ENCODE measurements at places on chromosomes 4 and X.

DNA sequence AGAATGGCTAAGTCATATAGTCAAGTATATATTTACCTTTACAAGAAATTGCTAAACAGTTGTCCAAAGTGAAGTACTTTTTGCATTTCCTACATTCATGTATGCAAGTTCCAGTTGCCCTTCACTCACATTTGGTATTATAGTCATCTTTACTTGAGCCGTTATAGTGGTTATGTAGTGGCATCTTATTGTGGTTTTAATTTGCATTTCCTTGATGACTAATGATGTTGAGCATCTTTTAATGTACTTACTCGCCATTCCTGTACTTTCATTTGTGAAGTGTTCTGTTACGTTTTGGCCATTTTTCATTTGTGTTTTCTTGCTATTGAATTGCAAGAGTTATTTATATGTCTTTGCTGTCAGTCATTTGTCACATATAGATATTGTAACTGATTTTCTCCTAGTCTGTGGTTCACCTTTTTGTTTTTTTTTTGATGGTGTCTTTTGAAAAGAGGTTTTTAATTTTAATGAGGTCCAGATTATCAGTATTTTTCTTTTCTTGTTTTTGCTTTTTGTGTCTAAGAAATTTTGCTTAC lies 27.6 kb downstream of the ARFIP1 start:
- DNase-seq, result no peak

GRCh38 chr4:35500812-35501211 lies 743.5 kb downstream of the ARAP2 start:
- no peak for DNase-seq

GRCh38 chrX:44002567-44002966 lies 29.4 kb upstream of the NDP start:
- DNase-seq, result no peak

DNA sequence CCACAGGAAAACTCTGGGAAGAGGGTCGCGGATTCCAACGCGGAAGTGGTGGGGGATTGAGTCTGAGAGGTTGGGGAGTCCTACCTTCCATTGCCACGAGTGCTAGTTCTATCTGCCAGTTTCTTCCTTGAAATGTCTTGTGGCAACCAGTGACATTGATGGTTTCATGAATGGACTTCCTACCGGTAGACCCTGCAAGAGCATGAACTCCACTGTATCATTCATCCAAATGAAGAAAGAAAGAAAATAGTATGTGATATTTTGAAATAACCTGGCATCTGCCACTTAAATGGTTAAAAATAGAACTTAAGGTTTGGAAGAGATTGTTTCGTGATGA lies 1.1 kb upstream of the SLC10A7 start:
- no peak for DNase-seq

- DNase-seq, result no peak
Observed at GRCh38 chr4:120948382-120948781, 25.9 kb upstream of the PRDM5 start.

DNA sequence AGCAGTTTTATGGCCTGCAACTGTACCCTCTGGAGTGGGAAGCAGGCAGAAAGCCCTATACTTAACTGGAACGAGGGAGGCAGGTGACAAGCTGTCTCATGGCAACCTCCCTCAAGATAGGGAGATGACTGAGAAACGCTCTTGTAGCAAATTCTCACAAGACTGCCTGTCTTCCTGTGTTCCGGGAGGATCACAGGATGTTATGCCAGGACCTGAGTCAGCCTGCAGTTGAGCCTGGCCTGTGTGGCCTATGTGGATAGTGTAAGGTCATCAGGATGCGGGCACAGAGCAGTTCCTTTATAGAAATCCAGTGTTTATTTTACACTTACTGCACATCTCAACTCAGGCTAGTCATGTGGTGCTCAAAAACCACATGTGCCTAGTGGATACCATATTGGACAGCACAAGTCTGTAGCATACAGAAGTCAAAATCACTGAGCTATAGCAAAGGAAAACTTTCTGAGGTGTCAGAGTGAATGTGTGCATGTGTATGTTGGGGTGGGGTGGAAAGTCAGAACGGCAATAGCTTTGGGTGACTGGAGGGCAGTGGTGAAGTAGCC lies 25.2 kb downstream of the TAF7L start:
- DNase-seq, result no peak

DNA sequence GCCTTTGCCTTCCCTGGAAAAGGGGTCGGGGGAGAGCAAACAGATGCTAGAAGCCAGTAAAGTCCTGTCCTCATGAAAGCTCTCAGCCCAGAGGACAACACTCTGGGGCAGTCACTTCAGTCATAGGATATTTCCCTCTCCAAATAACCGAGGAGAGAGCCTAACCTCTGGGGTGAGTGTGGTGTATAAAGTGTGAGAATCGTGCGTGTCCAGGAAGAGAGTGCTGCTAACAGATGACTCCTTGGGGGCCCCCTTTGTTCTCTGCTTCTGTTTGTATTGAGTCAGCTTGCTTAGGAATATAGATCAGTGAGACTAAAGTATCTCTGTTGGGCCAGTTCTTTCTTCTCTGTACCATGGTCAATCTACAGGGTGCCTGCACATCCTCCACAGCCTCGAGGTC lies 247.2 kb downstream of the PALLD start:
- no peak for DNase-seq

- DNase-seq, result no peak
Observed at GRCh38 chr4:182825786-182826185, 91.4 kb downstream of the DCTD start.

- DNase-seq, result no peak
Observed at GRCh38 chr4:93810340-93810992, 18.1 kb upstream of the ATOH1 start.

DNA sequence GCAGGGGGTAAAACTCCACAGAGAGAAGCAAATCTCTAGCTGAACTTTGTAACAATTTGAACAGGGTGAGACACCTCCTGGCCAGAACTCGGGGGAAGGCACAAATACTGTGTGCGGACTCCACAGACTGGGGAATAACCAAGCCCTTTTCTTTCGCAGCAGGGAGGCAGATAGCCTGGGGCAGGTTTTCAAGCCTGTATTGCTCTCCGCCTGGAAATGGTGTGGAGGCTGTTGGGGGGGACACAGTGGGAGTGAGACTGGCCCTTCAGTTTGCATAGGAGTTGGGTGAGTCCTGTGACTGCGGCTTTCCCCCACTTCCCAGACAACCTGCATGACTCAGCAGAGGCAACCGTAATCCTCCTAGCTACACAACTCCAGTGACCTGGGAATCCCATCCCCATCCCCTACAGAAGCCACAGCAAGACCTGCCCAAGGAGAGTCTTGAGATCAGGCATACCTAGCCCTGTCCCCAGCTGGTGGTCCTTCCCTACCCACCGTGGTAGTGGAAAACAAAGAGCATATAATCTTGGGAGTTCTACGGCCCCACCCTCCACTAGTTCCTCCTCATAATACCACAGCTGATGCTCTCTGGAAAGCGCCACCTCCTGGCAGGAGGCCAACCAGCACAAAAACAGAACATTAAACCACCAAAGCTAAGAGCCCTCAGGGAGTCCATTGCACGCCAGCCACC lies 12.9 kb upstream of the SMPX start:
- DNase-seq, result no peak

- no peak for DNase-seq
Observed at GRCh38 chrX:153504445-153505016, 9.8 kb downstream of the BGN start.

DNA sequence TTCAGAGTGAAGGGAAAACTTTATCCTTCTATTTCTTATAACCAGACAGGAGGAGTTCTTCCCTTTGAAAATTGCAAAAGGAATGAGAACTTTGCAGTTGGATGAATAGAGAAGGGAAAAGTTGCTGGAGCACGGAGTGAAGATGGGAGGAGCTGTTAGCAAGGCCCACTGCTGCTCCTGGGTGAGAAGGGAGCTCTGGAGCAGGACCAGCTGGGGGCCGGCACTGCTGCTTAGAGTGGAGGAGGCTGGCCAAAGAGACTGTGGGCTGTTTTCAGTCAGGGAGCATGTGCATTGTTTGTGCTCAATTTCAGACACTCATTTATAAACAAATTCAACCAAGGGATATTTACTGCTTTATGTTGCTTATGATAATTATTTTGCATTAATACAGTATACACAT lies 164.2 kb downstream of the STIM2 start:
- DNase-seq, result no peak

DNA sequence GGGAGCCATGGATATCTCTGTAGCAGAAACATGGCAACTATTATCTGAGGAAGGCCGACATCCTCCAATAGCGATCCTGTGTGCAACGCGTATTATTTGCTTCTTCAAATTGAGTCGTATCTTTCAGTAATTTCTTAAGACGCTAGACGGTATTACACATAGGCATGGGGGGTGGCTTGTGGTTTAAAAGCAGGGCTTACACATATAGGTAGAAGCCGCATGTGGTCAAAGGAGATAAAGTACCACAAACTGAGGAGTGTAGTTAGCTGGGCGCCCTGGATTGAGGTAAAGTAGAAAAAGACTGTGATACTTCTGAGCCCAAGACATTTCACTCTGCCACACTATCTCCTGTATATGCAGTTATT lies 94.6 kb downstream of the SORBS2 start:
- no peak for DNase-seq

DNA sequence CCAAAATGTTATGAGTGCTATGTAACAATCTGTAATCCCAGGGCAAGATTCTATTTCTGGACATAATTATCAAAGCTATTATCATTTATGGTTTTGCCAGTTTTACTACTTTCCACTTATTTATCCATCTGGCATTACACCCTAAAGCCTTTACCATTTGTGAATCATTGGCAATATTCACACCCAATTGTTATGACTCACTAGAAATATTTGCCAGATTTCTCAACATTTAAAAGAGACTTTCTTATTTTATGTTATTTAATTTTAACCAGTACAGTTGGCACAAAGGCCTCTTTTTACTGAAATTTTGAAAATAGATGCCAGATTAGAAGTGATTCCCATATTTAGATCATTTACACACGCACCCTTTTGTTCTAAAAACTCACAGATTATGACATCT lies 242.7 kb upstream of the WDFY3 start:
- DNase-seq, result no peak

DNA sequence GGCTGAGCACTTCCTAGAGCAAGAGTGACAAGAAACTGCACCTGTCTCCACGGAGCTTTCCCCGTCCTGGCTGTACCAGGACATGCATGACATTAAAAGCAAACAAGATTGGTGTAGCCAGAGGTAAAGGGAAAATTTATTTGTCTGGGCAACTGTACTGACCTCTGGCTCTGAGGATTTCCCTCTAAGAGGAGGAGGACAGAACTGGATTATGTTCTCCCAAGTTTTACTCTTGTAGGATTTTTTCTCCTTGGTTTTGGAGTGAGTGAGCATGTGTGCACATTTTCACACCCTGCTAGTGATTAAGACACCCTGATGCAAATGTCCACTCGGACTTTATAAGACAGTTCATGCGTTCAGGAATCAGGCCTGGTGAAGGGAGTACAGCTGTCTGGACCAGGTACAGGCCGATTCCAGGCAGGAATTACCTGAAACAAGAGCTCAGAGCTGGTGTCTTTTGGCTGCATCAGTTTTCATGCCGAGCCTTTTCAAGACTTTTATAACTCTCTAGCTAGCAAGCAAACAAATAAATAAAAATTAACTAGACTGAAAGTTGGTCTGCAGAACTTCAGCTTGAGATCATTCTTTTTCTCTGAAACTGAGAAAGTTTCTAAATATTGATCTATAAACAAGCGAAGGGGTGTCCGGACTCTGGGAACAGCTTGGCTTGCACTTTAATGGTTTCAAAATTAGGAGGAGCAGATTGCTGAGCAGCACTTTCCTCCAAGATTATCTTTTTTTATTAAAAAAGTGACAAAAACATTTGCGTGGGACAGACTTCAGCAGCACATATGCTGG lies 51.3 kb upstream of the SPRY1 start:
- DNase-seq, result no peak

DNA sequence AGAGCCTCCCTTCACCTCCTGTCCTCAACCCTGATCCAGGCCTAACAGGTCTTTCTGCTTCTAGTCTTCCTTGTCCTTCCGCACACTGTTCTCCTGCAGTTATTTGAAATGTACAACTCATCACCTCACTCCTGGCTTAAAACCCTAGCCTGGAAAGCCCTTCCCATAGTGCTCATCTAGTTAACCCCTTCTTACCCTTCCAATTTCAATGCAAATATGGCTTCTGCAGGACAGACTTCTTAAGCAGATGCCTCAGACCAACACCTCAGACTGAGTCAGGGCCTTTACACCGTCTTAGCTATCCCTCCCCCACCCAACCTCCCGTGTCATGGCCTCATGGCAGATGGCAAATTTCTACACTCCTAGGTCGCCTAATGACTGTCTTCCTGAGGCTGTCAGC lies 130.4 kb downstream of the BCOR start:
- DNase-seq, result no peak

- no peak for DNase-seq
Observed at GRCh38 chr4:110411574-110412011, 64.4 kb upstream of the ENPEP start.

- no peak for DNase-seq
Observed at GRCh38 chr4:38948551-38948950, 80.9 kb downstream of the FAM114A1 start.

DNA sequence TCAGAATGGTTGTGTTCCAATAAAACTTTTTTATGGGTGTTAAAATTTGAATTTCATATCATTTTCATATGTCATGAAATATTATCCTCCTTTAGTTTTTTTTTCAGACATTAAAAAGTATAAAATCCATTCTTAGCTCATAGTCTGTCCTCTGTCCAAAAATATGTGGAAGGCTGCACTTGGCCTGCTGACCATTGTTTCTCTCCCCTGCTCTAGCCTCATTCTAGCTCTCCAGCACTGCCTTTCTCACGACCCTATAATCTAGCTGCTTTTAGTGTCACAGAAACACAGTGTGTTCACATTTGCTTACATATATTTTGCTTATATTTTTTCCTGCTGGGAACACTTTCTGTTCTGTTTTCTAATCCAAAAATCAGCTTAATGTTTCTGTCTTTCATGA lies 165.0 kb upstream of the ANK2 start:
- DNase-seq, result no peak

DNA sequence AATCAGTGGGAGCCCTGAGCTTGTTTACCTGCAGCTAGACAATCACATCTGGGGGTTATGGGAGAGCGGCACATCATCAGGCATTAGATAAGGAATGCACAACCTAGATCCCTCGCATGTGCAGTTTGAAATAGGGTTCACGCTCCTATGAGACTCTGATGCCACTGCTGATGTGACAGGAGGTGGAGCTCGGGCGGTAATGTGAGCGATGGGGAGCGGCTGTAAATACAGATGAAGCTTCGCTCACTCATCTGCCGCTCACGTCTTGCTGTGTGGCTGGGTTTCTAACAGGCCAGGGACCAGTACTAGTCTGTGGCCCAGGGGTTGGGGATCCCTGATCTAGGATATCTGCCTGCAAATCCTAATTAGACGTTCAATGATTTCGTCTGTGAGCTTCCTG lies 90.3 kb downstream of the CRMP1 start:
- no peak for DNase-seq

GRCh38 chrX:40090961-40091360 lies 6.8 kb downstream of the BCOR start:
- DNase-seq, result no peak

DNA sequence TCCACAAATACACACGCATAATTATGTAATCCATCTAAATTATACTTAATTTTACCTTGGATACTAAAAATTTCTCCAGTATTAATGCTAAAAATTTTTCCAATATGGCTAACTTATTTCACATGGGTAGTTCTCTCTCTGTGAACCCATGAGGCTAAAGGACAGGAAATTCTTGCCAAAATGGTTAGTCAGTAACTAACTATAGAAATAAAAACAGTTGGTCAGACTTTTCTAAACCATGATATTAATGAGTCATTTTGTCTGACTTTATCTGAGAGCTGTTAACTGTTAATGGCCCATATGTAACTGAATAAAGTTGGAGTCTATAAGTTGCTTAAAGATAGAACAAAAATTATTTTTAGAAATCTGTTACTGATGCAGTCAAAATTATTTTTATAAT lies 549.4 kb downstream of the TLL1 start:
- DNase-seq, result no peak
